ENCODE measurements at places on chromosomes 7 and 10.

DNA sequence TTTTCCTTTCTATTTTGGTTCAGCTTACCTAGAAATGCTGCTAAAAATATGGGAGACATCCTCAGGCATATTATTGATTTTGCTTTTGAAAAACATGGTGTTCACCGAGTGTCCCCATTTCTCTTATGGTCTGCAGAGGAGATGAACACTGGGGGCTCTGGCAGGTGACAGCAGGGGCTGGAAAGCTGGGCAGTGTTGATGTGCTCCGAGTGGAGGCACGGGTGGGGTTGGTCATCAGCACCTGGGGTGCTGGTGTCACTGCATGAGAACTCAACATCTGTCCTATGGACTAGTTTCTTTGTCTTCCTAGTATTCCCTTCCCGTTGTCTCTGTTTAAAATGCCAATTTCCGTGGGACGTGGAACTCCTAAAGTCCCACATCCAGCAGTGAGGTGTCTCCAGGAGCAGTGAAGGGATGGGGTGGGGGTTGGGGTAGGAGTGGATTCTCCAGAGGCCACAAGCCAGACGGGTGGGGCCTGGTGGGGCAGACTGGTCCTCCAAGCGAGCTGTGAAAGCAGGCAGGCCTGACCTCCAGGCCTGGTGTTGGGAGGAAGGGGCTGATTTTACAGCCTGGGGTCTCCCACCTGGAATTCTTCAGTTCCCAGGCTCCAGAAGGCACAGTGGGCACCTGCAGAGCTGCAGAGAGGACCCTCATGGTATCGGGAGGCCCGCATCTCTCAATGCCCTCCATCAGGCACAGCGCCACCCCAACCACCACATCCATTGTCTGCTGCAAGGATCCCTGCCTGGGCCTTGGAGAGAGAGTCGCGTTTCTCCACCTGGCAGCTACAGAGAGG is 24.4 kb downstream of the ZNF775 start:
- DNase-seq: no peak

- no peak for DNase-seq
Observed at GRCh38 chr10:59852670-59853069, 53.7 kb downstream of the CCDC6 start.

DNA sequence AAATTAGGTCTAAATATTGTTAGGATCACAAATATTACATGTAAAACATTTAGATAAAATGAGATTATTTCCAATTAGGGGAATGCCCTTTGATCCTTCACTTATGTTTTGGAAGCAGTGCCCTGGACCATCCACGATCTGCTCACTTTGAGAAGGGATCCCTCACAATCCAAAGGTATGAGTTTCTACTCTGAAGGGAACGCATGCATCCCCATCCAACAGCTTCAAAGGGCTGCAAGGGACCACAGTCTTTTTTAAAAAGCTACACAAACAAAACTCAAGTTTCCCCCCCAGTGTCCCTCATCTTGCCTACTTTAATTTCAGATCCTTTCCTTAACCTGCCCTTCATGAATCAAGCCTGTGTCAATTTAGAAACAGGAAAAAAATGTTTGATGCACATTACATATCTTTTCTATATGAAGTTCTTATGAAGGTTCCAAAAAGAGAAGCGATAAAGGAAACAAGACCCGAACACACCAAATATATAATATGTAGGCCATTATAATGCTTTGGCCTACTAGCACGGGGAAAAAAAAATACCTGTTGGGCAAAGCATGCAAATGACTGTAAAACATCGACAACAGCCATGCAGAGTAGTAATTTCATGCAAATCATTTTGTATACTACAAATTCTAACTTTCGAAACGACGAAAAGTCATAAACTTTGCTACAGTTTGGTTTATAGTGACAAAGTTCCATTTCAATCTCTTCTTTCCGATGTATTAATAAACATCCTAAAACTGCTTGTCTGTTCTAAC is 2.0 kb downstream of the EIF3A start:
- DNase-seq: no peak

GRCh38 chr10:67110286-67110685 is 184.4 kb downstream of the LRRTM3 start:
- no peak for DNase-seq

DNA sequence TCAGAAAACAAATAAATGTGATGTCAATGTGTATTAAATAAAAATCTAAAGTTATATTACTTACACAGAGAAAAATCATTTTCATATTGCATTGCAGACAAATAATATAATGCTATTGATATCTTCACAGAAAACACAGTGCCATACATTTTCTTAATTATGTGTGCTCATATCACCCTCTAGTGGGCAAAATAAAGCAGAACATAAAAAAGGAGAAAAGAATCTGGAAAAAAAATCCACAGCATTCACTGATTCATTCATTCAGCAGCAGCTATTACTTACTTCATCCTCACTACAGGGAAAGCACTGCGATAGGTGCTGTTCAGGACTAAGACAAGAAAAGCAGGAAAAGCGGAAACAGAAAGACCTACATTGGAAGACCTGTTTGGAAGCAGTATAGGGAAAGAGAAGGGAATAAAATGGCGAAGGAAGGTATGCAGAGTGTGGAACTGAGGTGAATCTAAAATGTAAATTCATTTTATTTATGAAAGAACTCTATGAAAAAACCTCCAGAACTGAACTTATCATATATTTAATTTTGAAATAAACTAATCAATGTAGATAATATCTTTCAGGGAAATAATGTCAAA is 73.2 kb downstream of the POT1 start:
- no peak for DNase-seq

DNA sequence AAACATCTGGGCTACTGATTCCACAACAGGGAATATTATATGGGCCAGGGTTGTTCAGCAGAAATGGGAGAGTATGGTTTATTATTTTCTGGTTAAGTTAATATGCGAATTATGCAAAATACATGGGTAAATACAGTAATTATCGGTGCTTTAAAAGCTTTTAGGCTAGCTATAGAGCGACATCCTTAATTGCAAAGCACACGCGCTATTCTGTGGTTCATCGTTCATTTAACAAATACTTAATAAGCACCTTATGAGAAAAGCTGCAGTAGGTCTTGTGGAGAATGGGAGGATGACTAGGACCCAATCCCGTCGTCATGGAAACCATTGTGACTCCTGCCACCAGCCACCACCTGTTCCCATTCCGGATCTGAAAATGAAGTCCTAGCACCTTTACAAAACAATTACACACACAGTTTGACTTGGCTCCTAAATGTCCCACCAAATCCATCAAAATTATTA is 623 bp upstream of the CEP41 start:
- DNase-seq: no peak

GRCh38 chr7:21094589-21094988 is 307.9 kb upstream of the SP8 start:
- DNase-seq: no peak

DNA sequence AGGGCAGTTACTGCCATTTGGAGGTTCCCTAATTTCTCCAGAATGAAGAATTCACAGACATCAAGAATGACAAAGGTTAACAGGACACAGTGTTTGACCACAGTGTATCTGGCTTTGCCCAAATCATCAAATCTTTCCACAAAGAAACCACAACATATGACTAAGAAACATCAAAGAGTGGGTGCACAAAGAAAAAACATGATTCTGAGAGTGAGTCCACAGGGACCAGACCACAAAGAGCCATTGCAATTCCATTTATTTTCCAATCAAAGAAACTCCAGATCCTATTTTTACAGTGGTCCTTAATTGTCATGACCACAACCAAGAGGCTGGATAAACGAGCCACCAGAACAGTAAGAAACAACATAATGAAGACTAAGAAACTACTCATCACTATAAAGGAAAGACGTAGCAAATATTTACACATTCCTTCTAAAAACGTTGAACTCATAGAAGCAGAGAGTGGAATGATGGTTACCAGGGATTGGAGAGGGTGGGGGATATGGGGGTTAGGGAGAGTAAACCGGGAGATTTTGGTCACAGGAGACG is 286.5 kb downstream of the DOCK4 start:
- no peak for DNase-seq

DNA sequence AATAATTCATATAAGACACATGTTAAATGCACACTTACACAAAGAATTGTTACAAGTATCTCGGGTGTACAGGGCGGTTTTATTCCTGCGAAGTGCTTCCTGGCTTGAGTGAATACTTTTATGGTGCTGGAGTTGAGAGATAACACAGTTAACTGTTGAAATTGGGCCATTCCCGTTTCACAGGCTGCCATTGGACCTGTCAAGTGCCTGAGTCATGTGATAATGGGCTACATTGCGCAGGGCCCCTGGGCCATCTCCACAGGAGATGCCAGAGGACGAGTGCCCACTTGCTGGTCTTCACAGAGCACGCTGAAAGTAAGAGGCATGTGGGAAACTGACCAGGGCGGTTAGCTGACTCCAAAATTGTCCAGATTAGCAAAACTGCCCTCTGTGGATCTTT is 4.8 kb downstream of the FBH1 start:
- no peak for DNase-seq

- no peak for DNase-seq
Observed at GRCh38 chr7:133854739-133855138, 272.4 kb upstream of the LRGUK start.

GRCh38 chr7:102061981-102062390 is 224.7 kb upstream of the SH2B2 start:
- DNase-seq: no peak

- no peak for DNase-seq
Observed at GRCh38 chr7:11613292-11613930, 218.6 kb downstream of the THSD7A start.

DNA sequence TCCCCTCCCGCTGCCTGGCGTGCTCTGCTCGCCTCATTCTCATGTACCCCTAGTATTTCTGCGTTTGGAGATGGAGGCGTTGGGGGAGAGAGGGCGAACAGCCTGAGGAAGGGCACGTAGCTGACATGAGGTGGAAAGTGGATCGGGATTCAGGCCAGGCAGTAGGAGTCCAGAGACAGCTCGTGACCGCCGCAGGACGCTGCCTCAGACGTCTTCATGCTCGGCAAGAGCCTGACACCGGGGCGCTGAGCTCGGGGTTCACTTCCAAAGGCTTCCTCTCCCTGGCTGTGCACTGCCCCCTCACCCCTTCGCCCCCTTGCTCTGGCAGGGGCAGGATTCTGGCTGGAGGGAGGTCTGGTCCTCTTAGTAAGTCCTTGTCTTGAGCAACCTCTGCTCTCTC is 374.4 kb upstream of the MKI67 start:
- DNase-seq: no peak

DNA sequence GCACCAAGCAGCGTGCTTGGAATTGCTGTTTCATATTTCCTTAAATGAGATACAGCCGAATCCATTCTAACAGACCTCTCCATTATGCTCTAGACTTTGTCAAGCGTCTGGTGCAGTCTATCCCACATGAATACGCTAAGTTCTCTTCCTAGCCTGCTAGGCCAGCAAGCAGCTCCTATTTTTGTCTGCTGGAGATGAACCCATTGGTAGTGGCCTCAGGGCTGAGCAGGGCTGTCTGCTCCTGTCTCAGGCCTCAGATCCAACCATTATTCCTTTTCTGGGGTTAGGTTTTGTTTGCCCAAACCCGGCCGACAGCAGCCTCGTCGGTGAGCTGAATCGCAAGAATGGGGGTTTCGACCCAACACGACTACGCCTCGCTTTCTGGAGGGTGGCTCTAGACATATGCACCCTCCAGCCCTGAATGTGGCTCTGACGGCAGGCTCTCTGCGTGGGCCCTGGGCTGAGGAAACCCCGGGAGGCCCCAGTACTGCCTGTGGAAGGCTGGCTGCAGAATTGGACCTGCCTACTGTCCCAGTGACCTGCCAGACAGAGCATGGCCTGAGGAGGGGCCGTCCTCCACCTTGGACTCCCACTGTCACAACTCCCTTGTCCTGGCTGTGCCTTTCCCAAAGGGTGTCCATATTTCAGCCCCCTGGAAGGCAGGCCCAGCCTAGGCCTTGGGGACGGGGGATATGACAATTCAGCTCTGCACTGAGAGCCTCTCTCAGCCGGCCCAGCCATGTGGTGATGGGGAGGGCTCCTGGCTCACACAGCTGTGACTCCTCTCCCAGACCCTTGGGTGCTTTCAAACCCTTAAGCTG is 267.9 kb upstream of the TCERG1L start:
- no peak for DNase-seq

DNA sequence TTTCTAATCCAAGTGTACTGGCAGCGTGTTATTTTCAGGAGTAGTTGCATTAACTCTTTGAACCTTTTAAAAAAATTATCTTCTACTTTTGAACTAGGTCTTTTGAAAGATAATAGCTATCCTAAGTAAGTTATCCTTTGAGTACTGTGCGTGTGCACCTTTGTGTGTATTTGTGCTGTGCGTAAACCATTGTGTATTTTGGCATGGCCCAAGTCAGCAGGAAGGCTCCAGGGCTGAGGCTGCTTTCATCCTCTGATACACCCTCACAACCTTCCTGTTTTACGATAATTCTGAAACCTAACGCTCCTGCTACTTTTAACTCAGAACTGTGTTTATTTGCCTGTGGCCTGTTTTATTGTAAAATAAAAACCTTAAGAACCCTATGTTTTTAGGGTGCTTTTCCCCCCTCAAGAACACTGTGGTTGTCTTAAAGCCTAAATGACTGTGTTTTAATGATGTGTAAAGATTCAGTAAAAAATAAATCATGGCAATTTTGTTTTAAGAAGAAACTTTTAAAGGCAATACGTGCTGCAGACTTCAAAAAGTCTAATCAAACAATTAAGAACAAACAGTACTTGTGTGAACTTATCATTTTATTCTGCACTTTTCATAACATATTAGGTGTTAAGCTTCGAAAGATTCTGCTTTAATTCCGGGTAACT is 57.5 kb downstream of the HDAC9 start:
- no peak for DNase-seq

GRCh38 chr10:129342385-129342784 is 124.7 kb upstream of the MGMT start:
- no peak for DNase-seq

- DNase-seq: no peak
Observed at GRCh38 chr7:43781726-43782607, 23.5 kb downstream of the BLVRA start.

DNA sequence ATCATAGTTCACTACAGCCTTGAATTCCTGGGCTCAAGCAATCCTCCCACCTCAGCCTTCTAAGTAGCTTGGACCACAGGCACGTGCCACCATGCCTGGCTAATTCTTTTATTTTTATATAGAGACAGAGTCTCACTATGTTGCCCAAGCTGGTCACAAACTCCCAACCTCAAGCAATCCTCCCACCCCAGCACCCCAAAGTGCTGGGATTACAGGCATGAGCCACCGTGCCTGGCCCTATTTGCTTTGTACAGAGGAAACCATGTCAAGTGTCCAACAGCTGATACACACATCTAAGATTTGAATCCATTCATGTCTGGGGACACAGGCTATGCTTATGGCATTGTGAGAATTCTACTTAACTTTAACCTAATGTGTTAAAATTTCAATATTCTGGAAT is 29.9 kb upstream of the MPP7 start:
- DNase-seq: no peak

GRCh38 chr7:151816562-151817314 is 60.2 kb downstream of the PRKAG2 start:
- no peak for DNase-seq
